ENCODE measurements at places on chromosomes 4 and X.

DNA sequence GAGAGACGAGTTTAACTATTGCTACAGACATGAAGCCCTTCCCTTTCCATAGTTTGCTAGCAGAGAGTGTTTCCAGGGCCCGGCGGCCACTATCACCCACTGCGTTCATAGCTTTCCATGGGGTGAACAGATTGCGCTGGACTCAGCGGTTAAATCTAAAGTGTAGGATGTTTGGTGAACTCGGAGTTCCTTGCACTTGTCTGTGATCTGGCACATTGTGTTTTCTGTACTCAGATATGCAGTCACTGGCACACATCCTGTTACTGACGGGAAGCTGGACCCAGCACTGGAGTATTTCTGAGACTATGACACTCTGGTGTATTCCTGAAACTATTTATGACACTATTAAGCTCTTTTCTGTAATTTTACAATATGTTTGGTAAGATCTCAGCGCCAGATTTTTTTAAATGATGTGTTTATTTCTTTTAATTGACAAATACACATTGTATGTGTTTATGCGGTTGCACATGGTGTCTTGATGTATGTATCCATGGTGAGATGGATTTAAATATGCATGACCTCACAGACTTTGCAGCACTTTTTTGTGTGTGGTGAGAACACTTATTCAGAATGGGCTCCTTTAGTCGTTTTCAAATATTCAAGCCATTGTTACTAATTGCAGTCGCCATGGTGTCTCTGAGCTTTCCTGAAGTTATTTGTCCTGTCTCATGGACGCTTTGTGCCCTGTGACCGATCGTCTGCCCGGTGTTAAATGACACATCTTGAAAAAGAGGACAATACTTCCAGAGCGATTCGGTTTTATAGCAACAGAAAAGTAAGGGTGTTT, 14.1 kb downstream of the CD99 start:
- no peak for DNase-seq

- no peak for DNase-seq
These were observed 193.3 kb upstream of the FAM9B start for GRCh38 chrX:9227276-9227675.

DNA sequence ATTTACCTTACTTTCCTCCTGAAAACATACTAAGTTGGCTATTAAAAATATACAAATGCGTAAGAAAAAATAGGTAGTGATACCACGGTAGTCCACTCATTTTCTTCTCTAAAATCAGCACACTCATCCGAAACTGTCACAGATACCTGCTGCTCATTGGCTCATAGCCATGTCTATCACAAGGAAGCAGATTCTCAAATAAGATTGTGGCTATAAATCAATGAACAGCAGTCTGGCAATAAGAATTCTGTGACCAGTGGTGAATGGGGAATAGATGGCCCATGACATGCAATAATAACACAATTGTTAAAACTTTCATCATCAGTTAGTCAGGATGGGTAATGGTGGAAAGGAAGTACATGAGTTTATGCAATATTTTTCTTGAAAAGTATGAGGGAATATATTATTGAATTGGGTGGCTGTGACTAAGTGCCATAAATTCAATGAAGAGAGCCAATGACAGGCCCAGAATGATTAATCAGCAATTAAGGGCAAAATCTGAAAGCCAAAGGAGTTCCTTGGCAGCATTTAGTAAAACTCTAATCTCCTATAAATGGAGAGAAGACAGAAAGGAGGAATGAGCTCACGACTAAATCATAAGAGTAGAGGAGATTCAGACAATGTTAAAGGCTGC, 202.3 kb upstream of the NEIL3 start:
- DNase-seq, result no peak

DNA sequence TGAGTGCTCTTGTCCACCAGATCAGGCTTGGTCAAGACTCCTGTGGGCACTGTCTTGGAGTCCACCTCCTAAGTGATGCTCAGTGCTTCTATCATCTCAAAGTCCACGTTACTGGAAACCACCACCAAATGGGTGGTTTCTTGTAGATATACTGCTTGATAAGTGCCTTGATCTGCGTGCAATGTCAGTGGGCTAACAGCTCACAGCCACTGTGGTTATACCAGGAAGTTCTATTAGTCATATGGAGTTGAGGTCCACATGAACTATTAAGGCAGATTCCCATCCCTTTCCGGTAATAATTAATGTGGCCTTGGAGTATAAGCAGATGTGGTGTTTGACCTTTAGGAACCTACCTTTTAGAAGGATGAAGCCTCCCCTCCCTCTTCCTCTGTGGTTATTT, 161.9 kb downstream of the ZNF518B start:
- DNase-seq, result no peak

GRCh38 chr4:48756689-48757220, 23.3 kb downstream of the FRYL start:
- no peak for DNase-seq

- DNase-seq, result no peak
These were observed 6.1 kb downstream of the GASK1B start for GRCh38 chr4:158166701-158167100.

- peak; percentile 9 for DNase-seq
These were observed at the start of gene FGD1 for GRCh38 chrX:54495814-54496516. TSS of gene FGD1 (minus strand) at chrX:54496234. CDS start at chrX:54495432, 802 bp downstream.

DNA sequence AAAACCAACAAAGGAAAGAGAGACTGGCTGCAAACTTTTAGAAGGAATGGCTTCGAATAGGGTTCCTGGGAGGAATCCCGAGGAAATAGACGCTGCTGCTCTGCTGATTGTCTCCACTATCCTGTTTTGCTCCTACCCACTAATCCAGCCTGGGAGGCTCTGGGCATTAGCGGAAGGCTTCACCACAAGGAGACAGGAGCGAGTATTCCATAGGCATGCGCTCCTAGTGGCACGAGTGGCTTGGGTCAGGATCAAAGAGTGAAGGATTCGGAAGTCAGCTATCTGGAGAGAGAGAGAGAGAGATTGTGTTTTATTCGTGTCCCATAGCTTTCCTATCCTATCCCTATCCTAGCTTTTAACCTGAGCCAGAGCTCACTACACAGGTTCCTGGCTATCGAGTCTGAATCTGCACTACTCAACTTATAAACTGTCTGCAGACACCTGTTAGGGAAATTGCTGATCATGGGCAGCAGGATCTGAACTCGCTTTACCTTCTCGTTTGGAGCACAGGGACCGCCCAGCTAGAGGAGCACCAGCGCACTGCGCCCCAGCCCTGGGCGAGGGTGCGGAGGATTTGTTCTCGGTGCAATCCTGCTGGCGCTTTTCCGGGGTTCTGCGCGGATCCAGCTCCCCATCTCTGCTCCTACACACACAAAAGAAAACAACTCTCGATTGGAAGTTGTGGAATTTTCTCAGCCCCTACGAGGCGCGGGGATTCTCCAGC, 740 bp upstream of the NPY2R start:
- no peak for DNase-seq

DNA sequence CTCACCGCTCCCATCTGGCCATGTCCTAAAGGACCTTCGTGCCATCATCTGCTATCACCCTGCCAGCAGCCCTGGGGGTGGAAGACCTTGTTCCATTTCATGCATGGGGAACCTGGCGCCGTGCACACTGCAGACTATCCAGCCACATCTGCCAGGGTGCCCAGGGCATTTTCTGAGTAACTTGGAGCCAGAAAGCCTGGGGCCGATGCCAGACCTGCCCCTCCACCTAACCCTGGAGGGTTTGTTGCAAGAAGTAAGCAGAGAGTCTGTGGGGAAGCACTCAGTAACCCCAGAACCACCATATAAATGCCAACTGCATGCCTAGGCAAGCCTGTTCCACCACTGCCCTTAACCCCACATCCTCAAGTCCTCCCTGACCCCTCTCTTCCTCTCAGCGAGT, 7.3 kb downstream of the HAUS7 start:
- DNase-seq, result no peak

DNA sequence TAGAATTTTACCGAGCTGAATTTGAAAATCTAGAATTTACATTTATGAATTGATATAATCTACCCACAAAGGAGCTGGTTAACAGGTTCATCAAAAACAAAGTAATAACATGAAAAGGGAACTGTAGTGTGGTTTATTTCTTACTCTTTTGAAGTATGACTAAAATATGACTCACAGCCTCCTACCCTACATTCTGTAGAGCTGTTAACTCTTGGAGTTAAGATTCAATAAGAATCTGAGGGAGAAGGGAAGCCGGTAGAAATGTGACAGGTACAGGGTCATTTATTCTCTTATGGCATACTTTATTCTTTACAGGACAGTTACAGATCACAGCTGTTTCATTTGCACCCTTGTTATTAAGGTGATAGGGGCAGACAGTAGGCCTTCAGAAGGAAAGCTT, 132.2 kb upstream of the FAM47B start:
- no peak for DNase-seq

GRCh38 chr4:183362916-183363542, 40.8 kb upstream of the CLDN24 start:
- no peak for DNase-seq

GRCh38 chr4:156970501-156971164, 966 bp downstream of the PDGFC start:
- peak; percentile 51 for DNase-seq

- no peak for DNase-seq
These were observed 45.7 kb downstream of the ELF2 start for GRCh38 chr4:139131209-139131870.

DNA sequence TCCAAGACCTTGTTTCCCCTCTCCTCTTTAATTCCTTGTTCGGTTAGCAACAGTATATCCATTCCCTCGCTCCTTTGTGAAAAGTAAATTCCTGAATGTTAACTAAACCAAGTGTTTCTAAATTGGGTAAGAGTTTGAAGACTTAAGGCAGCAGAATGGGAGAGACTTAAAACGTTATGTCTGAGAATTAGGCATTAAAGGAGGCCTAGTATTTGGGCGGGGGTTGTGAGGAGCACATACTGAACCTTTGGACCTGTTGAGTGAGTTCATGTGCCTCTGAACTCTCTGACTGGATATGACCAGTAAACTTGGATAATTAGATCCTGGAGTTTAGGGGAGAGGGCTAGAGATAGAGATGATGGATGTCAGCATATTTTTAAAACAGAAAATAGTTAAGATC, 1.2 kb downstream of the MSMO1 start:
- no peak for DNase-seq

- DNase-seq, result no peak
These were observed 561 bp downstream of the IRAK1 start for GRCh38 chrX:154019061-154019621.

GRCh38 chrX:71543316-71543715, 10.4 kb downstream of the OGT start:
- no peak for DNase-seq

DNA sequence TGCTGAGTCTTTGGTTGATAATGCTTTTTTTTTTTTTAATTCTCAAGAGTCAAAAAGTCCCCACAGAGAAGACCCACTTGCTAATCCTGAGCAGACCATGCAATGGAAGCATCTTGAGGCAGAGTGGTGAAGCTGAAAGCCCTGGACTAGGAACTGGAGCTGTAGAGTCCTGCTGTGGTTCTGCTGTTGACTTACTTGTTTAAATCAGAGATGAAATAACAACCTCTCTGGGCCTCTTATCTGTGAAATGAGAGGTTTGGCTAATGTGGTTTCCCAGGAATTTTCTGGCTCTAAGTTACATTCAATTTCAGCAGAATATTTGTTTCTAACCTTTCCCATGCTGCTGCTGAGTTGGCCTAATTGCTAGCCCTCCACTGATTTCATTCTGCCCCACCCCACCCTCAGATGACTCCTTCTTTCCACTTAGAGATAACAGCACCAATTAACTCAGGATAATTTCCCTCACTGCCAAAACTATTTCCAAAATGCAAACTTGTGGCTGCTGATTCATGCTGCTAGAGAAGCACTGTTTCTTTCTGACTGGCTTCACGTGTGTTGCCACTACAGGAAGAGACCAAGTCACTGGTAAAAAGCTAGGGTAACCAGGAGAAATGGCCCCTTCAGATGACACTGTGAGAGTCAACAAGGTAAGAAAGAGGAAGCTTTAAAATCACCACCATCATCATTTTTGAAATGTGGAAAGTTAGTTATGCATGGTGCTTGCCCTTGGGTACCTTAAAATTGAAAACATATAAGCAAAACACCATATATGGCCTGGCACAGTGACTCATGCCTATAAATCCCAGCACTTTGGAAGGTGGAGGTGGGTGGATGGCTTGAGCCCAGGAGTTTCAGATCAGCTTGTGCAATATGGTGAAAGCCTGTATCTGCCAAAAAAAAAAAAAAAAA, 326.4 kb downstream of the DCHS2 start:
- no peak for DNase-seq

- DNase-seq, result no peak
These were observed 119.6 kb downstream of the KLHL13 start for GRCh38 chrX:117996918-117997480.

GRCh38 chrX:38806875-38807621, 5.8 kb downstream of the MID1IP1 start:
- DNase-seq, result no peak

DNA sequence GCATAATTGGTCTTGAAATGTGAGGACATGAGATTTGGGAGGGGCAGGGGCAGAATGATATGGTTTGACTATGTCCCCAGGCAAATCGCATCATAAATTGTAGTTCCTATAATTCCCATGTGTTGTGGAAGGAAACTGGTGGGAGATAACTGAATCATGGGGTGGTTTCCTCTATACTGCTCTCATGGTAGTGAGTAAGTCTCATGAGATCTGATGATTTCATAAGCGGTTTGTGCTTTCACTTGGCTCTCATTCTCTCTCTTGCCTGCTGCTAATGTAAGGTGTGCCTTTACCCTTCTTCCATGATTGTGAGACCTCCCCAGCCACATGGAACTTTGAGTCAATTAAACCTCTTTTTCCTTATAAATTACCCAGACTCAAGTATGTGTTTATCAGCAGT, 2595.9 kb downstream of the PCDH7 start:
- no peak for DNase-seq

- DNase-seq, result no peak
These were observed 121.7 kb upstream of the CCDC160 start for GRCh38 chrX:134115270-134115669.

GRCh38 chr4:95049551-95050233, 291.9 kb downstream of the BMPR1B start:
- peak; percentile 48 for DNase-seq

GRCh38 chr4:24476282-24476681, 108.1 kb downstream of the DHX15 start:
- no peak for DNase-seq

GRCh38 chr4:146033149-146033548, 94.5 kb upstream of the ZNF827 start:
- no peak for DNase-seq

GRCh38 chrX:43469391-43470054, 186.6 kb upstream of the MAOA start:
- DNase-seq, result no peak
